ENCODE measurements at places on chromosomes 16 and 17. TPM values are rescaled to one million over a fixed set of nuclear protein-coding genes. Genes with fewer than 3 reads are reported as not detected.
A peak's percentile ranks its signal among the peaks of the same experiment; 100 is the strongest.

- DNase-seq = peak; percentile 66
These were observed 8.1 kb downstream of the PNMT start for GRCh38 chr17:39676198-39676819.

DNA sequence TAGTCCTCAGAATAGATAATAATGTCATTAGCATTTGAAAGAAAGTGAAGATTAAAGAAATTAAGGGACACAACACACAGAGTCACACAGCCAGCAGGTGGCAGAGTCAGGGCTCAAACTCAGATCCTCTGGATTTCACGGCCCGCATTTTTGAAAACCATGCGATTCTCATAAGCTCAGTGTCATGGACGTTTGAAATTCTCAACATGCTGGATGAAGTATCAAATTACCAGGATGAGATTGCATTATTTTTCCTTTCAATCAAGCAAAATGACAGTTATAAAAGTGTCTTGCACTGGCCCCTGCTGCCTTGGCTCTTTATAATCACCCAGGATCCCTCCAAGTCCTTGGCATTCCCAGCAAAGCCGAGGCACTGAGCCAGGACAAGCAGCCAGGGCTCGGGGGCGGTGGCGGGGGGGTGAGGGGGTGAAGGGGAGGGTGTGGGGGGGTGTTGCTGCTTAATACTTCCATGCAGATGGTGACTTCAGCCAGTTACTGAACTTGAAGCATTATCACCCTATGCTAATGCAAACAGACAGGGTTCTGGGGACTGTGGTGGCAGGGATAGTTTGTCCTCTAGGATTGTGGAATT, 6.6 kb upstream of the BMERB1 start:
- peak; percentile 87 for DNase-seq

GRCh38 chr16:84986102-84986501, 25.2 kb downstream of the ZDHHC7 start:
- DNase-seq = no peak

DNA sequence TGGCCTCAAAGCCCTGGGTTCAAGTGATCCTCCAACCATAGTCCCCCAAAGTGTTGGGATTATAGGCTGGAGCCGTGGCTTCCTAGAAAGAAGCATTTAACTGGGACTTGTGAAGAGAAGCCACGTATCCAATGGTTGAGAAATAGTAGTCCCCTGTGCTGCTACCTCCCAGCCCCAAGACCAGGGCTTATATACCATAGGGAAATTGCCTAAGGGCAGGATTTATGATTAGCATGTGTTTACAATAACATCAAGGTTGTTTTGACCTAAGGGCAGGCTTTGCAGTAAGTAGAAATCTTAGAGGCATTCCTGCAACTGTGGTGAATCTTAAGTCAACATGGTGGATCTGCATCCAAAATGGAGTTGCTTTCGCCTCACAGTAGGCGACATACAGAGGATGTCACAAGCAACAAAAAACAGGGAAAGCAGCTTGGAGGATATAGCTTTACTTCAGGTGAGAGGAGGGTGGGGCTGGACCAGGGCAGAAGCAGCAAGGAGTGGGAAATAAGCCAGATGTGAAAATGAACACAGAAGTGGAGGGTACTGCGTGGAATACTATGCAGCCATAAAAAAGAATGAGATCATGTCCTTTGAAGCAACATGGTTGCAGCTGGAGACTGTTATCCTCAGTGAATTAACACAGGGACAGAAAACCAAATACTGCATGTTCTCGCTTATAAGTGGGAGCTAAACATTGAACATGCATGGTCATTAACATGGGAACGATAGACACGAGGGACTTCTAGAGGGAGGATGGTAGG, 18.7 kb upstream of the NSMCE1 start:
- DNase-seq = no peak

GRCh38 chr16:10564591-10564990, 15.8 kb downstream of the EMP2 start:
- DNase-seq = no peak

DNA sequence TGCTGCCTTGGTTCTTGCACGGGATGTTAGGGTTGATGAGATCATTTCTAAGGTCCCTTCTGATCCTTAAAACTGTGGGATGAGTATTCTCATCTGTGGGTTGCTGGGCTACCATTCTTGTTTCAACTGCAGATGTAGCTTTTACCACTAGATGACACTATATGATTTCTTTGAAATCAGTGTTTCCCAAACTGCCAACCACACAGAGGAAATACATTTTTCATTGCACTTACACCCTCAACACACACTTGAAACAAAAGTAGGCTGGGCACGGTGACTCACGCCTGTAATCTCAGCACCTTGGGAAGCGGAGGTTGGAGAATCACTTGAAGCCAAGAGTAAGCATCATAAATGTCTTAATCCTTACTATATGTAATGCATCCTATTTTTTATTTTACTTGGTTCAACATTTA, 15.3 kb downstream of the LCMT1 start:
- peak; percentile 6 for DNase-seq

- DNase-seq = no peak
These were observed 16.9 kb downstream of the EARS2 start for GRCh38 chr16:23539984-23540816.

GRCh38 chr16:4947722-4948503, 10.2 kb upstream of the SEC14L5 start:
- peak; percentile 58 for DNase-seq

GRCh38 chr17:19317359-19318095, 45.0 kb downstream of the B9D1 start:
- peak; percentile 89 for DNase-seq

DNA sequence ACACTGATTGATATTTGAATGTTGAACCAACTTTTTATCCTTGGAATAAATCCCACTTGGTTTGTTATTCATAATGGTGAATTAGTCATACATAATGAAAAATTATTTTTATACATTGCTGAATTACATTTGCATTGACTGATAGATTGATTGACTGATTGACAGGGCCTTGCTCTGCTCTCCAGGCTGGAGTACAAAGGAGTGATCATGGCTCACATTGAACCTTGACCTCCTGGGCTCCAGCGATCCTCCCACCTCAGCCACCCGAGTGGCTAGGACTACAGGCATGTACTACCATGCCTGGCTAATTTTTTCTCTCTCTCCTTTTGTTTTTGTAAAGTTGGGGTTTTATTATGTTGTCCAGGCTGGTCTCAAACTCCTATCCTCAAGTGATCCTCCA, 97.8 kb downstream of the ARHGAP44 start:
- DNase-seq = no peak

DNA sequence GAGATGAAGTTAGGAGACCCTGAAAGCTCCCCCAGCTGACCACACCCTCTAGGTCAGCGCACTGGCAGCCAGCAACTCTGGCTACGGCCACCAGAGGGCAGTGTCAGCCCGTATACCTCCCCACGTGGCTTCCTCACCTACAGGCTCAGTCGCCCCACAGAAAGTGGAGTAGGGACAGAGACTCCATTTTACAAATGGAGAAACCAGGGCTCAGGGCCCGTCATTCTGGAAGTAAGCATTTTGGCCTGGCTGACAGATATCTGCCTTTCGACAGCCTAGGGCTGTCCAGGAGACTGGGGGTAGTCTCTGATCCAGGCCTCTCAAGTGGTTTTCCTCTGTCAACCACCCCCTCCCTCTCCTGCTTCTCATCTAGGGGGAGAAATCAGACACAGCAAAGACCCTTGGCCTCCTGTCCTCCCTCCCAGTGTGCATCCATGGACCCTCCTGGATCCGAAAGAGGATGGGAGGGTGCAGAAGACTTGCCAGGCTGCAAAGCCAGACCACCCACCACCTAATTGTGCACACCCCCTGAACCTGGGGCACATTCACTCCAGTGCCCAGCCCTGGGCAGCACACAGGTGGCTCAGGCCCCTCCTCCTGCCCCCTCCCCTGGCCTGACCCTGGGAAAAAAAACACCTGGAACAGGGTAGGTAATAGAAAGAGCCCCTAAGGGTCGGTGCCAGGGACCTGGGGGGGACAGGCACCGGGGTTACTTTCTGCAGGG, 3.8 kb upstream of the HAP1 start:
- DNase-seq = peak; percentile 89

GRCh38 chr16:75323198-75323597, 71.8 kb upstream of the BCAR1 start:
- no peak for DNase-seq

GRCh38 chr17:27318228-27318627, 24.3 kb downstream of the WSB1 start:
- no peak for DNase-seq

GRCh38 chr16:8655184-8655717, 19.2 kb upstream of the ABAT start:
- DNase-seq = no peak

GRCh38 chr16:72434159-72434558, 262.2 kb upstream of the PMFBP1 start:
- DNase-seq = no peak

DNA sequence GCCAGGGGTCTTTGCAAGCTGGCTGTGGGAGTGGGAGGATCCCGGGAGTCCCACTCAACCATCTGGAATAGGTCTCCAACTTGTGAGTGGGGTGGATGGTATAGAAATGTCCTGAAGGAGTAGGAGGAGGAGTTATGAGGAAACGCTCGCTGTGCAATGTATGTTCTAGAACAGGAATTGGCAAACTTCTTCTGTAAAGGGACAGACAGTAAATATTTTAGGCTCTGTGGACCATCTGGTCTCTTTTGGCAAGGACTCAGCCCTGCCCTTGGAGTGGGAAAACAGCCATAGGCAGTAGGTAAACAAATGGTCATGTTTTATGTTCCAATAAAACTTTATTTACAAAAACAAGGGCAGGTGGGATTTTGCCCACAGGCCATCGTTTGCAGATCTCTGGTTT, 149.2 kb downstream of the NPIPB5 start:
- DNase-seq = no peak

DNA sequence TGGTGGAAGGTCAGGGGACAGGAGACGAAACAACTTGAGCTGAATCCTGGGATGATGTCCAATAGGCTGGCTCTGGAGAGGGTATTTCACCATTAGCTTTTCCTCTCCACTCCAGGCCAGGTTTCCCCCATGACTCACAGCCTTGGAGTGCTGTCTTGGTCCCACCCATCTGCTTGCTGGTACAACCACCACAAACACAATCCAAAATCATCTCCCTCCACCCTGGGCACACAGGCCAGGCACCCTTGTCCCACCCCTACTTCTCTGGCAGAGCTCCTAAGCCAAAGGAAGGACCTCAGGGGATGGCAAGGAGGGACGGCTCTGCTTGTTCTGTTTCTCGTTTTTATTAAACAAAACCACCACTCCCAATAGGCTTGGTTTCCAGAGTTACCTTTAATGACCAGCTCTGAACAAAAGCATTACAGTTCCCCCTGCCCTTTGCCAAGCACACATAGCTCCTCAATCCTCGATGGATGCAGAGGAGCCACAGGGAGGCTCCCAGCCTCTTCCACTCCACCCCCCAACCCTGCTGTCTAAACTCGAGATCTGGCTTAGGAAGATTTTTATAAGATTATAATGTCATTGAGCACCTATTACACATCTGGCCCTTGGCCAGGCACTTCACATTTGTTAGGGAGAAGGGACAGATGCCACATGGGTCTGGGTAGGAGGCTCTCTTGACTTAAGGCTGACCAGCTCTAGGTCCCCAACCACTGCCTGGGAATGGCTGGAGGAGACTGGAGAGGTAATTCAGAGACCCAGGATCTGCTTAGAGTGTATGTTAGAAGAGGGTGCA, 13.3 kb downstream of the CAVIN1 start:
- DNase-seq = peak; percentile 48

DNA sequence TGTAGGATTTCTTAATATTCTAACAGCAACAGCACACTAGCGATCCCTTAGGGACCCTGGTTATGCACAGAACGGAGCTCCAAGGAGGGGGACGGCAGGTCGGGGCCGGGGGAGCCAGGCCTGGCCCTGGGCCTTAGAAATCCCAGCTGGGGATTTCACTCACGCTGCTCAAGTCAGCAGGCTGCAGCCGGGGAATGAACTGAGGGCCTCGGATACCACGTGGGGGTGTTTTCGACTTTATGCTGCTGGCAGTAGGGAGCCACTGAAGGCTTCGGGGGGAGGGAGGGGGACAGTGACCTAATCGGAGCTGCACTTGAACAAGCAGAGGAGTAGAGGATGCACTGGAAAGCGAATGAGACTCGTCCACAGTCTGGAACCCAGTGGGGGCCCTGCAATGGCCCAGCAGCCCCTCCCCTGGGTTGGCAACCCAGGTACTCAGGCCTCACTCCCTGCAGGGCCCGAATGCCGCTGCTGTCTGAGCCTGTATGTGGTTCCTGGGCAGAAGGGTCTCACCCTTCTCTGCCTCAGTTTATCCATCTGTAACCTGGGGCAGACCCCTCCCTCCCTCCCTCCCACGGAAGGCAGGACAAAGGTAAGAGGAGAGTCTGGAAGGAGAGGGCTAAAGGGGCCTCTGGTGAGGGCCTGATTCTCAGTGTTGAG, 53.7 kb downstream of the RPH3AL start:
- DNase-seq = no peak

DNA sequence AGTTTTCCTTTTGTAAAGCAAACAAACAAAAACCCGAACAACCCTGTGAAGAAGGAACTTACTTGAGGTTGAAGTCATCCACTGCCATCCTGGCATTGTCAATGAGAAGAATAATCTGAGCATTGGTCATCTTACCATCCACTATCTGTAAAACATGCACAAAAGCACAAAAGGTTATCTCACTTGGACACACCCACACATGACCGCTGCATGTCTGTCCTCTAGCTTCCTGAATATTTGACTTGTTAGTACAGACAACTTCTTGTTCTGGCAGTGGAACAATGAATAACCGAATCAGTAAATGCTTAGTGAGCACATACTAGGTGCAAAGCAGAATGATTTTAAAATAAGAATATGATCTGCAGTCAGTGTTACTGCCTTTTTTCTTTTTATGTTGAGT, 6.1 kb downstream of the KRT23 start:
- no peak for DNase-seq

DNA sequence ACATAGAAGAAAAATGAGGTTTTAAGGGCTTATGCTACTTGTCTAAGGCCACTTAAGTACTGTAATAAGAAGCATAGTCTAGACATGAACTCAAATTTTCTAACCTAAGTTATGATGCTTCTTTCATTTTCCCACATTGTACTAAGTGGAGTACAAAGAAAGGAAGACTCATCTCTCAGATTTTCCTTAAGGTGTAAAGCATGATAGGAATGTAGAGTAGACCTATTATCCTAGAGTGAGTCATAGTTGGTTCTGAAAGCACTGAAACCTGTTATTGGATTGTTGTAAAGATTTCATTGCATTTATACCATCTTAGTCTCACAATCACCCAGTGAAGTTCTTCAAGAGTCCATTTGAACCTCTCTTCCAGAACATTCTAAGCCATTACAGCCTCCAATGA, 343.8 kb downstream of the TOX3 start:
- no peak for DNase-seq

GRCh38 chr17:5584383-5585286, at the start of gene NLRP1:
TSS of gene NLRP1 (minus strand) at chr17:5584509. CDS start at chr17:5583957, 552 bp downstream.
- DNase-seq = peak; percentile 77

KRTAP3-2 gene
- total RNA-seq = not detected

BIRC5 gene
- total RNA-seq = 20.1 TPM

SECTM1 gene
- total RNA-seq = 12.6 TPM

MMP28 gene
- 3.5 TPM for total RNA-seq

CHST5 gene
- not detected for total RNA-seq

GPR142 gene
- total RNA-seq = not detected

B3GNT9 gene
- total RNA-seq = 25.2 TPM

MRTFB gene
- 30.9 TPM for total RNA-seq

SLC25A19 gene
- total RNA-seq = 4.9 TPM

PCGF2 gene
- total RNA-seq = 8.0 TPM

ITGAE gene
- total RNA-seq = 15.3 TPM

Data from tongue (tissue), 3 donors.